Esophagus mucosa (tissue), 1 donor: ENCODE measurements at places on chromosomes 2 and 18. TPM values are rescaled to one million over a fixed set of nuclear protein-coding genes. Genes with fewer than 3 reads are reported as not detected.

ITM2C gene
- total RNA-seq = 7.3 TPM

SRD5A2 gene
- not detected for total RNA-seq

ACOXL gene
- total RNA-seq = not detected

B3GNT7 gene
- total RNA-seq = 5.5 TPM

DYNAP gene
- 26.2 TPM for total RNA-seq

PAIP2B gene
- total RNA-seq = 9.8 TPM
